ENCODE measurements at places on chromosomes 16 and 17. TPM values are rescaled to one million over a fixed set of nuclear protein-coding genes. Genes with fewer than 3 reads are reported as not detected.

CHST6 gene
- total RNA-seq: 0.09 TPM

NTN1 gene
- 2.0 TPM for total RNA-seq

KRT27 gene
- 0.14 TPM for total RNA-seq

DRC3 gene
- total RNA-seq: 1.3 TPM

TXNDC11 gene
- total RNA-seq: 22.9 TPM

TLCD2 gene
- total RNA-seq: 0.24 TPM

RNF112 gene
- 0.14 TPM for total RNA-seq

C17orf113 gene
- total RNA-seq: 0.71 TPM

GRCh38 chr16:22001591-22001990 lies 675 bp upstream of the PDZD9 start:
- H3K36me3 ChIP-seq: no peaks in the 10 kb centered on the region
- DNase-seq: no peak

GRCh38 chr17:44396946-44397345 lies 7.5 kb upstream of the ITGA2B start:
- no peaks in the 10 kb centered on the region for H3K4me1 ChIP-seq
- H3K36me3 ChIP-seq: peaks cover 45% of the 10 kb centered on the region
- H3K27me3 ChIP-seq: no peaks in the 10 kb centered on the region
- H3K4me3 ChIP-seq: no peak overlapping the region
- H3K27ac ChIP-seq: no peak overlapping the region

DNA sequence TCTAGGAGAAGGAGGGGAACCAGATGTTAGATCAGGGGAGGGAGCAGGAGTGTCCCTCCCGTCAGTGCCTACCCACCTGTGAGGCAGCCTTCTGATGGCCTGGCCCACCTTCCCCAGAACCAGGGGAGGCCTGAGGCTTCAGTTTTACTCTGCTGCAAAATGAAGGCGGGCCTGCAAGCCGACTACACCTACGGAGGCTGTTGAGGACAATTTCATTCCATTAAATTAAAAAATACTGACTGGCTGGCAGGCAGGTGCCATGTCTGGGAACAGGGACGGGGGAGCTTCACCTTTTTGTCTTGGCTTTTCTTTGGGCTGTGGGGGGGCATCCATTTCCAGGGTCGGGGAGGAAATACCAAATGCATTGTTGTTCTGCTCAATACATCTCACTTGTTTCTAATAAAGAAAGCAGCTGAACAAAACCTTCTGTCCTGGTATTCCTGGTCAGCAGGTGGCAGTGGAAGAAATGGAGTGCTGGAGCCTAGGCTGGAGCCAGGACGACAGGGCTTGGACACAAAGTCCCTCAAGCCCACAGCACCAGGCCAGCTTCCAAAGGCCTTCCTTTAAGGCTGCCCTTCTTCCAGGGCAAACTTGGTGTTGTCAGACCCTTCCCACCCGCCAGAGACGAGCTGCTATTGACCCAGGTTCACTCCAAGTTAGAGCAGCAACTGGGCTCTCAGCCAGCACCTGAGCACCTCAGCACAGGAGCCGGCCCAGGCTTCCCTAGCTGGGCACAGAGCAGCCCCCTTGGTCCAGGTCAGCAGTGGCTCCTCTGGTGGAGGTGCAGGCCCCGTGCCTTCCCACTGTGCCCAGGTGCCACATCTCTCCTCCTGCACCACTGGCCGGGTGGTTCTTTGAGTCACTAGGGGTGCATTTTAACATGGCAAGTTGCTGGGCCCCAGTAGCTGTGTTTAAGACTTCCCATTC lies 23.5 kb downstream of the PLCD3 start:
- peaks cover 54% of the 10 kb centered on the region for H3K36me3 ChIP-seq
- no peaks in the 10 kb centered on the region for H3K27me3 ChIP-seq
- no peak overlapping the region for H3K27ac ChIP-seq
- no peak overlapping the region for H3K4me3 ChIP-seq
- no peak for DNase-seq

GRCh38 chr17:49729069-49729468 lies 21.3 kb upstream of the SLC35B1 start:
- H3K27ac ChIP-seq: no peak overlapping the region
- peaks cover 15% of the 10 kb centered on the region for H3K36me3 ChIP-seq
- DNase-seq: no peak
- H3K4me1 ChIP-seq: peaks cover 15% of the 10 kb centered on the region
- no peak overlapping the region for H3K4me3 ChIP-seq
- no peaks in the 10 kb centered on the region for H3K27me3 ChIP-seq

DNA sequence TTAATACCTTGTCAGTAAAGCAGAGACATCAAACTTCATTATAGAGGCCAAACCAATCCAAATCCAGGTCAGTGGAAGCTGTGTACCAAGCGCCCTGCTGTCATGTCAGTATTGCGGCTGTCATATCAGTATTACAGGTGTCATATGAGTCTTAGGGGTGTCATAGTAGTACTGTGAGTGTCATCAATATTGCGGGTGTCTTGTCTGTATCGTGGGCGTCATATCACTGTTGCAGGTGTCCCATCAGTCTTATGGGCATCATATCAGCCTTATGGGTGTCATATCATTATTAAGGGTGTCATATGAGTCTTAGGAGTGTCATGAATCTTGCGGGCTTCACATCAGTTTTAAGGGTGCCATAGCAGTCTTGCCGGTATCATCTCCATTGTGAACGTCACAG lies 6.0 kb upstream of the PRDM7 start:
- H3K36me3 ChIP-seq: no peaks in the 10 kb centered on the region
- H3K27me3 ChIP-seq: peaks cover 10% of the 10 kb centered on the region
- peaks cover 5% of the 10 kb centered on the region for H3K4me1 ChIP-seq
- no peak overlapping the region for H3K4me3 ChIP-seq

DNA sequence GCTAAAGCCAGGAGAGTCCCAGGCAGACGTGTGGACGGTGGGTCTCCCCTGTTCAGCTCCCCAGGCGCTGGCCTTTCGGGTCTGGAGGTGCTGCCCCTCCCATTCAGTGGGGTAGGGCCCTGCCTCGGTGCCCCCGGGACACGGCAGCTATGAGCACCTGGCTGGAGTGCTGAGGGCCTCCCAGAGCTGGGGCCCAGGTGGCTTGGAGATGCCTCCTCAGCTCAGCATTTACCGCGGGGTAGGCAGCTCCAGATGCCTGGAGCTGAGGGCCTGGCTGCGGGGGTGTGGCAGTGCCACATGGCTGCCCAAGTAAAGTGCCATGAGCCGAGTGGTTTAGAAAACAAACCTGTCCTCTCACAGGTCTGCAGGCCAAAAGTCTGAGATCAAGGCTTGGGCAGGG lies 19.5 kb downstream of the SOX8 start:
- no peaks in the 10 kb centered on the region for H3K36me3 ChIP-seq
- no peak for DNase-seq
- H3K27ac ChIP-seq: no peak overlapping the region
- H3K27me3 ChIP-seq: peaks cover 14% of the 10 kb centered on the region

DNA sequence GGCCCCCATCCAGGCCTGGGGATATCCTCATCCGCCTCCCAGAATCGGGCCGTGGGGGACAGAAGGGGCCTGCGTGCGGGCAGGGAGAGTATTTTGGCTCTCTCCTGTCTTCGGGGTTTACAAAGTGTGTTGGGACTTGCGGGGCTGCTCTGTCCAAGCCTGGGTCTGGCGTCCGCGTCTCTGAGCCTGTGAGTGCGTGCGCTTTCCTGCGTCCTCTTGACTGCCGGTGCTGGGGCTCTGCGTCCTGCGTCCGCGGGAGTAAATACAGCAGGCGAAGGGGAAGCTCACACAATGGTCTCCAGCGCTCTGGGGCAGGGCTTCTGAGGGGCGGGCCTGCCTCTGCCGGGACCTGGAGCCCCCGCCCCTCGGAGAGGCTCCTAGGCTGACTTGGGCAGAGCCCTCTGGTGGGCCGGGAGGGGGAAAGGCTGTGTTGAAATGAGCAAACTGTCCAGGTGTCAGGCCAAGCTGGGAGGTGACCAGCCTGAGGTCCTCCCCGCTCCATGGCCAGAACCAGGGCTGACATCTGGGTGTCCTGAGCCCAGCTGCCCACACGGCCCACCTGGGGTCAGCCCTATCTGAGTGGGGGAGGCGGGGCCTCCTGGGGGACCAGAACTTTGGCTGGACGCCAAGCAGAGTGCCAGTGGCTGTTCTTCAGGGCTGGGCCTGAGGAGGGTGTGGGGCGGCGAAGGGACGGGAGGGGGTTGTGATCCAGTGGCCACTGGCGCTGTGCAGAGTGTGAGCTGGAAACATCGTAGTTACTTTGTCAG lies 233.6 kb downstream of the SEC14L1 start:
- peak overlapping the region; percentile 66 for H3K4me3 ChIP-seq
- no peaks in the 10 kb centered on the region for H3K36me3 ChIP-seq
- H3K4me1 ChIP-seq: peaks cover 54% of the 10 kb centered on the region
- peak; percentile 78 for DNase-seq

- H3K27ac ChIP-seq: no peak overlapping the region
- no peak overlapping the region for H3K4me3 ChIP-seq
- H3K36me3 ChIP-seq: peaks cover 65% of the 10 kb centered on the region
Observed at GRCh38 chr16:11729787-11730186, 12.9 kb downstream of the TXNDC11 start.
